ENCODE measurements at places on chromosomes 5 and 9. TPM values are rescaled to one million over a fixed set of nuclear protein-coding genes. Genes with fewer than 3 reads are reported as not detected.
A peak's percentile ranks its signal among the peaks of the same experiment; 100 is the strongest.

SHB gene
- total RNA-seq, result 0.69 TPM

WNK2 gene
- 0.22 TPM for total RNA-seq

SLC34A1 gene
- 0.20 TPM for total RNA-seq

TXNDC8 gene
- total RNA-seq, result not detected

LCN10 gene
- total RNA-seq, result 0.30 TPM

ZDHHC11 gene
- 18.3 TPM for total RNA-seq

PCDHA10 gene
- not detected for total RNA-seq

ARID3C gene
- not detected for total RNA-seq

GAPT gene
- 1.1 TPM for total RNA-seq

DNA sequence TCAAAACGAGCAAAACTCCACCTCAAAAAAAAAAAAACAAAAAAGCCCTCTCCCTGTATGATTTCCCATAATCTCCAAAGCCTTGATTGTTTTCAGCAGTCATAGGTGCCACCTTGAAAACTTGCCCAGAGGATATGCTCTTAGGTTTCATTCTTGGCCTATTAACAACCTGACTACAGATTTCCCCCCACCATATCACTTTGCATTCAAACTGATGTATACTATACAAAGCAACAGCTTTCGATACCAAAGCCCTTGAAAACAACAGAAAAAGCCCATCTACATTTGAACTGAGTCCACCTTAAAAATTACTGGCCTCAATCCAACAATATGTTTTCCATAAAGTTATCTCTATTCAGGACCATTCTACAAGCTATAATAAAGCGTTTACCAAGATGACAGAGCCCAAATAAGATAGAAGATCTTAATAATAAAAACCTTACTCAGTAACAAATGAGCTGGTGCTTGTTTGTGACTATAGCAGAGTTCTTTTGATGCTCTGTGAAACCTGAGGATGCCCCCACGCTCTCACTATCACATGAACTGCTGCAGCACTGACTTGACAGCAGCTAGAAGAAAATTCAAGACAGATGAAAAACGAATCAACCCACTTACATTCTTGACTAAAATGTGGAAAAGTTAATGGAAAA lies 44.4 kb downstream of the FNBP1 start:
- no peak for DNase-seq
- peaks cover 83% of the 10 kb centered on the region for H3K4me1 ChIP-seq
- H3K27ac ChIP-seq, result peak overlapping the region; percentile 60
- H3K4me3 ChIP-seq, result peak overlapping the region; percentile 21
- peaks cover 9% of the 10 kb centered on the region for H3K36me3 ChIP-seq

DNA sequence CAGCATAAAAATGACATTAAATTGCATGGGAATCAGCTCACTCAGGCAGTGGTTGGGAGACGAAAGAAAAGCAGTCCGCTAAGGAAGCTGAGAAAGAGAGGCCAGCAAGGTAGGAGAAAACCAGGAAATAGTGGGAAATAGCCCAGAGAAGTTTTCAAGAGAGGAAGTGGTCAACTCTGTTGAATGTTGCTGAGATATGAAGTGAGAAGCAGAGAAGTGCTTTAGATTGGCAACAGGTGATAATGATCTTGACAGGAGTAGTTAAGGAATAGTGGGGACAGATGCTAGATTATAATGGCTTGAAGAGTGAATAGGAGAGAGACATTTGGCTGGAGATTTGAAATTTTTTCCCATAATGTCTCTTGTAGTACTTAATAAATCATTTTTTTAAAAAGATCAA lies 30.8 kb downstream of the CNTRL start:
- H3K27ac ChIP-seq, result no peak overlapping the region
- H3K36me3 ChIP-seq, result peaks cover 6% of the 10 kb centered on the region
- H3K4me1 ChIP-seq, result no peaks in the 10 kb centered on the region
- no peak for DNase-seq

GRCh38 chr5:151825445-151825844 lies 53.7 kb downstream of the G3BP1 start:
- no peak overlapping the region for H3K4me3 ChIP-seq
- DNase-seq, result peak; percentile 52
- no peaks in the 10 kb centered on the region for H3K36me3 ChIP-seq
- H3K27ac ChIP-seq, result no peak overlapping the region
- peaks cover 4% of the 10 kb centered on the region for H3K4me1 ChIP-seq
- no peaks in the 10 kb centered on the region for H3K27me3 ChIP-seq

- no peaks in the 10 kb centered on the region for H3K4me1 ChIP-seq
- H3K27me3 ChIP-seq, result peaks cover 17% of the 10 kb centered on the region
- no peak overlapping the region for H3K4me3 ChIP-seq
- no peak overlapping the region for H3K27ac ChIP-seq
- no peaks in the 10 kb centered on the region for H3K36me3 ChIP-seq
- DNase-seq, result no peak
These were observed 30.5 kb upstream of the MSX2 start for GRCh38 chr5:174693697-174694385.

- no peak overlapping the region for H3K4me3 ChIP-seq
- no peaks in the 10 kb centered on the region for H3K27me3 ChIP-seq
- no peaks in the 10 kb centered on the region for H3K4me1 ChIP-seq
- DNase-seq, result no peak
- no peak overlapping the region for H3K27ac ChIP-seq
These were observed 193.4 kb downstream of the CDK5RAP2 start for GRCh38 chr9:120386390-120387131.

GRCh38 chr5:78691084-78691960 lies 42.8 kb upstream of the LHFPL2 start:
- H3K4me1 ChIP-seq, result no peaks in the 10 kb centered on the region
- no peak overlapping the region for H3K4me3 ChIP-seq
- DNase-seq, result no peak
- H3K27me3 ChIP-seq, result no peaks in the 10 kb centered on the region
- H3K36me3 ChIP-seq, result no peaks in the 10 kb centered on the region

GRCh38 chr9:93260263-93261066 lies 76.5 kb downstream of the WNK2 start:
- no peak for DNase-seq
- no peaks in the 10 kb centered on the region for H3K27me3 ChIP-seq
- H3K4me3 ChIP-seq, result no peak overlapping the region
- H3K27ac ChIP-seq, result no peak overlapping the region
- H3K36me3 ChIP-seq, result no peaks in the 10 kb centered on the region

GRCh38 chr9:27042476-27042875 lies 37.0 kb upstream of the LRRC19 start:
- no peaks in the 10 kb centered on the region for H3K36me3 ChIP-seq
- H3K4me3 ChIP-seq, result no peak overlapping the region
- no peak overlapping the region for H3K27ac ChIP-seq
- H3K27me3 ChIP-seq, result no peaks in the 10 kb centered on the region

DNA sequence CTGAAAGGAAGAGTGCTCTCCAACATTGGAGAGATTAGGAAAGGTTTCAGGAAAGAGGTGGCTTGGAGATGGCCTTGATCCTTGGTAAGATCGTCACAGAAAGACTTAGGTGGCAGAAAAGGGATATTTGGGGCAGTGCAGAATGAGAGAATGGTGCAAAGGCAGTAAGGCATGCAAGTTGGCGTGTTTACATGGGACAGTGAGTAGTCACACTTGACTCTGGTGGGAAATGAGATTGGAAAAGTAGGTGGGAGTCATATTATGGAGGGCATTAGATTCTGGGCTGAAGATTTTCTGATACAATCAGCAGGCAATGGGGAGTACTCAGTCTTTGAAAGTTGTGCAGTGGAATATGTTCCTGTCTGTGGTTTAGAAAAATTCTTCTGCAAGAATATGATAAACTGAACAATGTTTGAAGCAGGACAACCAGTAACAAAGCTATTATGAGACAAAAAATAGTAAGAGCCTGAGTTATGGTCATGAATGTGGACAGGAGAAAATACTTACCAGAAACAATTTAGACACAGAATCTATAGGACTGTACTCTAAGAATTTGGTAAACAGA lies 76.2 kb upstream of the ANKRD55 start:
- no peaks in the 10 kb centered on the region for H3K27me3 ChIP-seq
- H3K4me1 ChIP-seq, result no peaks in the 10 kb centered on the region
- H3K27ac ChIP-seq, result no peak overlapping the region
- H3K36me3 ChIP-seq, result no peaks in the 10 kb centered on the region

GRCh38 chr9:78187763-78188484 lies 48.0 kb upstream of the CEP78 start:
- no peaks in the 10 kb centered on the region for H3K4me1 ChIP-seq
- H3K4me3 ChIP-seq, result no peak overlapping the region
- H3K27ac ChIP-seq, result no peak overlapping the region
- H3K36me3 ChIP-seq, result no peaks in the 10 kb centered on the region

- DNase-seq, result peak; percentile 67
- H3K27me3 ChIP-seq, result no peaks in the 10 kb centered on the region
- H3K4me3 ChIP-seq, result no peak overlapping the region
These were observed 20.8 kb downstream of the GBGT1 start for GRCh38 chr9:133142684-133143622.

- no peak overlapping the region for H3K4me3 ChIP-seq
- peaks cover 6% of the 10 kb centered on the region for H3K27me3 ChIP-seq
- H3K4me1 ChIP-seq, result no peaks in the 10 kb centered on the region
- DNase-seq, result no peak
These were observed 69.2 kb upstream of the SHB start for GRCh38 chr9:38138276-38138675.

DNA sequence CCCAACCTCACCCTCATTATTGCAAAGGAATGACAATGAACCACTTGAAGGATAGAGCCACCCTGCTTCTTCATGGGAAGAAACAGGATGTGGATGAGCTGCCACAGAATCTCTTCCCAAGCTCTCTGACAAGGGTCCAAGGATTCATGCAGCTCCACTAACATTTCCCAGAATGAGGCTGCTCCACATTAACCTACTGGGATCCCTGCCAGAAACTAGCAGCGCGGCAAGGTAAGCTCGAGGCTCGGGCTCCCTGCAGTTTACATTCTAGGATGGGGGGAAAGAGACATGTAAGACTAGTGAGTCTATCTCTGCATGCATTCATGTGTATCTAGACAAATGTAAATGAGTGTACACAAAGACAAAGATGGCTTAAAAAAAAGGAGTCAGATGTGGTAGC lies 12.1 kb downstream of the DCAF12 start:
- DNase-seq, result no peak
- no peaks in the 10 kb centered on the region for H3K27me3 ChIP-seq
- H3K36me3 ChIP-seq, result peaks cover 44% of the 10 kb centered on the region
- no peaks in the 10 kb centered on the region for H3K4me1 ChIP-seq
- H3K4me3 ChIP-seq, result no peak overlapping the region

DNA sequence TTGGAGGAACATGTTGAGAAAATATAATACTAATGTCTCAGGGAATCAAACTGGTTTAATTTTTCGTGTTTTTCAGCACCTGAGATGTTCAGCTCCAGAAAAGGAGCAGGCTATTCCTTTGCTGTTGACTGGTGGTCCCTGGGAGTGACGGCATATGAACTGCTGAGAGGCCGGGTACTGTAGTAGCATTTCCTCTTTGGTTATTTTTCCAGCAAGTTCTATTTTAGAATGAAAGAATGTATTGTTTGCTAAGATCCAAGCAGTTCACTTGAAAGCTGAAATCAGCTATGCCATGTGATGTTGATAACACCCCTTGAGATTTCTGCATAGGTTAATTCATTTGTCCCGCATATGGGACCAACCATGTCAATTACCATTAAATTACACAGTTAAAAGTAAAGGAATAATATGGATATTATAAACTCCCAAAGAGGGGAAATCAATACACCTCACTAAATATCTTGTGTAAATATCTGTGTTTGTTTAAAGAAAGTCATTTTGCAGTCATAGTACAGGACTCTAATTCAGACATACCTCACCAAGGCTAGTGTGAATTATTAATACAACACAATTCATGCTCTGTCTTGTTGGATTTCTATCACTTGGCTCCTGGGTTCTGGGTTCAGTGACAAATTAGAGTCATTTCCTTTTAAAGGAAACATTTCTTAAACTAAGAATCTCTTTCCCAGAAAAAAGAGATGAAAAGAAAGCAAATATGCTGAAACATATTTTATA lies 126.8 kb downstream of the STK32A start:
- H3K27me3 ChIP-seq, result no peaks in the 10 kb centered on the region
- no peak overlapping the region for H3K4me3 ChIP-seq
- H3K4me1 ChIP-seq, result no peaks in the 10 kb centered on the region
- H3K27ac ChIP-seq, result no peak overlapping the region
- no peaks in the 10 kb centered on the region for H3K36me3 ChIP-seq
- DNase-seq, result no peak

- no peaks in the 10 kb centered on the region for H3K36me3 ChIP-seq
- H3K4me1 ChIP-seq, result peaks cover 4% of the 10 kb centered on the region
- H3K27ac ChIP-seq, result no peak overlapping the region
- peaks cover 13% of the 10 kb centered on the region for H3K27me3 ChIP-seq
- DNase-seq, result no peak
These were observed 66.7 kb downstream of the PCDH1 start for GRCh38 chr5:141811287-141812155.

- no peaks in the 10 kb centered on the region for H3K27me3 ChIP-seq
- no peaks in the 10 kb centered on the region for H3K36me3 ChIP-seq
- H3K4me1 ChIP-seq, result no peaks in the 10 kb centered on the region
- no peak for DNase-seq
These were observed 60.1 kb upstream of the ZNF608 start for GRCh38 chr5:124806373-124807077.

DNA sequence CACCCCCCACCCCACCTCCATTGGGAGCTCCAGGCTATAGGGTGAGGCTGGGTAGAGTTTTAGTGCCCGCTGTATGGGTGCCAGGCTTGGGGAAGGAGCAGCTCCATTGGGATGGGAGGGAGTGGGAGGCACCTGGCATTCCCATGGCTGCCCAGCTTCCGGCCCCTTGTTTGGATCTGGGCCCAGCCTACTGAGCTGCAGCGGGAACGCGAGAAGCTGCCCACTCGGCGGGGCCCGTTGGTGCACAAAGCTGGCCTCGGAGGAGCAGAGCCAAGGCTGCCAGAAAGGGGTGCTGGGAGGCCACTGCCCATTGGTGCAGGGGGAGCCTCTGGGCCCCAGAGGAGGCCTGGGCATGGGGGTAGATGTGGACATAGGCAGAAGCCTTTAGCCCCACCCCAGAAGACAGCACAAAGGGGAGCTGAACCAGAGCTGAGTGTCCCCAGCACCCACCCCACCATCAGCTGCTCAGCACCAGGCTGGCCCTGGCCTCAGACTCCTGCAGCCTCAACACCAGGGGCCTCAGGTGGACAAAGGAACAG lies 4.4 kb downstream of the LCN9 start:
- no peaks in the 10 kb centered on the region for H3K4me1 ChIP-seq
- no peak overlapping the region for H3K27ac ChIP-seq
- no peak for DNase-seq
- no peaks in the 10 kb centered on the region for H3K36me3 ChIP-seq
- no peak overlapping the region for H3K4me3 ChIP-seq

- DNase-seq, result no peak
- no peak overlapping the region for H3K4me3 ChIP-seq
- peaks cover 24% of the 10 kb centered on the region for H3K27me3 ChIP-seq
These were observed 42.5 kb upstream of the PPARGC1B start for GRCh38 chr5:149687486-149688168.

GRCh38 chr5:117475919-117476318 lies 901.3 kb upstream of the SEMA6A start:
- H3K36me3 ChIP-seq, result no peaks in the 10 kb centered on the region
- no peaks in the 10 kb centered on the region for H3K27me3 ChIP-seq
- H3K4me1 ChIP-seq, result no peaks in the 10 kb centered on the region
- no peak overlapping the region for H3K4me3 ChIP-seq
- DNase-seq, result no peak

Measured in CD4-positive, CD25-positive, alpha-beta regulatory T cell (primary cell).